ENCODE measurements at places on chromosomes 5 and 9.

GRCh38 chr9:136961279-136962065 is 9.4 kb downstream of the LCN12 start:
- DNase-seq = no peak

- DNase-seq = no peak
Observed at GRCh38 chr9:129612123-129612522, 8.8 kb downstream of the C9orf50 start.

DNA sequence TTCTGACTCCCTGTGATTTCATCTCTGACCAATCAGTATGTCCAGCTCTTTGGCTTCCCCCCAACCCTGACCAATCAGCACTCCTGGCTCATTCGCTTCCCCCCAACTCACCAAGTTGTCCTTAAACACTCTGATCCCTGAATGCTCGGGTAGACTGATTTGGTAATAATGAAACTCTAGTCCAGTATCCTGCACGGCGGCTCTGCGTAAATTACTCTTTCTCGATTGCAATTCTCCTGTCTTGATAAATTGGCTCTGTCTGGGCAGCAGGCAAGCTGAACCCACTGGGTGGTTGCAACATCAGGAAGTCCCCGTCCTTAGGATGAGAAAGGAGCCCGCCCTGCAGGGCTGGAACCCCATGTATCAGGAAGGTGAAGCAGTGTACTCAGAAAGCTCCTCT is 10.4 kb downstream of the FCN2 start:
- no peak for DNase-seq

DNA sequence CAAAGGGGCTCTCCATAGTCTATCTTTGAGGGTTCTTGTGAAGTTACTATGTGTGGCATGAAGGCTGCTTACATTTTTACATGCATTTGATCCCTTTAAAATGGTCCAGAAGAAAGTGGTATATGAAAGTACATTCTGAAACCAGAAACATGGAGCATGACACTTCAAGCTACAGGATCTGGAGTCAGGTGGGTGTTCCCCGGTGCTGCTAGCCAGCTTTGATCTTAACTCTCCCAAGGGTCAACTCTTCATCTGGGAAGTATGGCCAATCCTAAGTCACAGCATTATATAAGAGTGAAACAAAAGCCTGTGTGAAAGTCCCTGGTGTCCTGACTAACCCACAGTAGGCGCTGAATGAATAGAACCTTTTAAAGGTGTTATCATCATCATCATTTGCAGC is 91.0 kb upstream of the TAS2R1 start:
- no peak for DNase-seq

DNA sequence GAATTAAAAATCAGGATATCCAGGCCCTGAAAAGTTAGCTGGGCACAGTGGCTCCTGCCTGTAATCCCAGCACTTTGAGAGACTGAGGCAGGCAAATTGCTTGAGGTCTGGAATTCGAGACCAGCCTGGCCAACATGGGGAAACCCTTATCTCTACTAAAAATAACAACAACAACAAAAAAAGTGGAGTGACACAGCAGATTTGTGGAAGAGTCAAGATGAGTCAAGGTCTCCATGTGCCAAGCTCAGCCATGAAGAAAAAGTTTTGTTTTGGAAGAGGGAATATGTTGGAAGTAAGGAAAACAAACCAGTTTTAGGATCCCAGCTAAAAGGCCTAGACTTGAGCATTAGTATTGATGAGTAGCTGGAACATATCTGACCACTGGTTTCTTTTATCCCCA is 14.7 kb downstream of the LRRC70 start:
- DNase-seq = no peak

- DNase-seq = no peak
Observed at GRCh38 chr5:25255128-25255527, 610.4 kb upstream of the CDH10 start.

DNA sequence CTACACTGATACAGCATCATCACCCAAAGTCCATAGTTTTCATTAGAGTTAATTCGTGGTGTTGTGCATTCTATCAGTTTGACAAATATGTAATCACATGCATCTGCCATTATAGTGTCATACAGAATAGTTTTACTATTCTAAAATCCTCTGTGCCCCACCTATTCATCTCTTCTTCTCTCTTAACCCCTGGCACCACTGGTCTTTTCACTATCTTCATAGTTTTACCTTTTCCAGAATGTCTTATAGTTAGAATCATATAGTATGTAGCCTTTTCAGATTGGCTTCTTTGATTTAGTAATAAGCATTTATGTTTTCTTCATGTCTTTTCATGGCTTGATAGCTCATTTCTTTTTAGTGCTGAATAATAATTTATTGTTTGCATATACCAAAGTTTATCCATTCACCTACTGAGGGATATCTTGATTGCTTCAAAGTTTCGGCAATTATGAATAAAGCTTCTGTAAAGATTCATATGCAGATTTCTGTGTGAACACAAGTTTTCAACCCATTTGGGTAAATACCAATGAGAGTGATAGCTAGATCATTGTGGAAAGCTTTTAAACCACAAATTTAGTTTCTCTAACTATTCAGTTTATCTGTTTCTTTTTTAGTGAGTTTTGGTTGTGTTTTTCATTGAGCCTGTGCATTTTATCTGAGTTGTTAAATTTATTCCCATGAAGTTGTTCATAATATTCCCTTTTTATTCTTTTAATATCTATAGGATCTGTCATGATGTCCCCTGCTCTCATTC is 84.9 kb downstream of the RALGPS1 start:
- no peak for DNase-seq

DNA sequence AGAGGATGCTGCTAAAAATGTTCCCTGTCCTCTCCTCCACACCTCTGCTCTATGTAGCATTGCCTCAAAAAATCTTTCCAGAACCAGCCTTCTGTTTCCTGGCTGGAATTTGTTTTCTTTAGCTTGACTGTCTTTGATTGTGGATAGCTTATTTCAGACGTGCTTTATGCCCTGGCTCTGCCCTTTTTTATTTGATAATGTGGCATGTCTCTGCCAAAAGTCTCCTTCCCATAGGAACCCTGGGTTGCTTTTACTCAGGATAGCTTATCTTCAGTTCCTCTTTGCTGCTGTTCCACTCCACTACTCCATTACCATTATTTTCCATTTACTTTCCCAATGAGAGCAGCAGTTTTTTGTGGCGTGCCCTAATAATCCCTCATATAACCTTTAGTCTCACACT is 885 bp upstream of the TMEM252 start:
- DNase-seq = no peak

DNA sequence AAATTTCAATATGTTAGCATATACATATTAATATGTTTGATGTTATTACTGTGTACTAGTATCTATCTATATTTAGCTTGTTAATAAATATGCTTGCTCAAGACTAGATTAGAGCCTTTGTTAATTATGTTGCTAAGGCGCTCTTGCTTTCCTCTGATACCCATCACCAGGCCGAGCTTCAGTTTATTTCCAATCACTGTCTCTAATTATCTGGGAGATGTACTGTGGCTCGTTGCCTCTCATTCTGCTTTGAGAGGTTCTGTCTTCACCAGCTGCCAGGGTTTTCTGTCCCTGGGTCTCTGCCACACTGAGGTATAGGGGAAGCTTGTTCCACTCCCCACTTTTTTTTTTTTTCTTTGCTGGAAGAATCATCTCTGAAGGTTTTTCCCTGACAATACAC is 21.0 kb upstream of the TAF11L2 start:
- DNase-seq = no peak

DNA sequence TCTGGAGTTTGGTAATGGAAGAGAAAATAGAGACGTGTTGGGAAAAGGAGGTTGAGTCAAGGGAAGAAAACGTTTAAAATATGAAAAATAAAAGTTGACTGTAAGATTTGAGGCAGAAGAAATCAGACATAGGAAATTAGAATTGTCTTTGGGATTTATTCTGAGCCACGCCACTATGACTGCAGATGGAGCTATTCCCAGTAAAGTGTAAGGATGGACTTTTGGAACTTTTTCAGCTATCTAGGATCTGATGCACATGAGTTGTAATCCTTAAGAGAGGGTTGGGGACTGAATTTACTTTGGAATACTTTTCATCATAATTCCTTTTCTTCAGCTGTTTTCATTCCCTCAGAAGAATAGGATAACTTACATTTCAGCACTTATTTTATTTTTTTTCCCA is 336.7 kb downstream of the FAM170A start:
- no peak for DNase-seq

- no peak for DNase-seq
Observed at GRCh38 chr9:91362051-91362611, 413 bp upstream of the AUH start.

DNA sequence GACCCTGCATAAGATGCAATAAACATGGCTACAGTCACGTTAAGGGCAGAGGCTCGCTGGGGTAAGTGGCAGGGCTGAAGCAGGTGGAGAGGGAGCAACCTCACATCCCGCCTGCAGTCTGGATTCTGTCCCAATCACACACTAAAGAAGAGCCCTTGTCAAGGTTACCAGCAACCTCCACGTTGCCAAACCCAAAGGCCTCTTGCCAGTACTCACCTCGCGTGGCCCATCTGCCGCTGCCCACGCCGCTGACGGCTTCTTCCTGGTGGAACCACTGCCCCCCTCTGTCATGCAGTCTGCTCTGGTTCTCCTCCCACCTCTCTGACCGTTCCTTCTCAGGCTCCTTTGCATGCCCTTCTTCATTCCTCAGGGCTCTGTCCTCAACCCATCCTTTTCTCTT is 8.8 kb downstream of the AQP7 start:
- DNase-seq = no peak

- DNase-seq = no peak
Observed at GRCh38 chr5:95076395-95077185, 208.3 kb downstream of the MCTP1 start.

- DNase-seq = peak; percentile 4
Observed at GRCh38 chr9:35972093-35972492, 14.1 kb upstream of the OR2S2 start.

DNA sequence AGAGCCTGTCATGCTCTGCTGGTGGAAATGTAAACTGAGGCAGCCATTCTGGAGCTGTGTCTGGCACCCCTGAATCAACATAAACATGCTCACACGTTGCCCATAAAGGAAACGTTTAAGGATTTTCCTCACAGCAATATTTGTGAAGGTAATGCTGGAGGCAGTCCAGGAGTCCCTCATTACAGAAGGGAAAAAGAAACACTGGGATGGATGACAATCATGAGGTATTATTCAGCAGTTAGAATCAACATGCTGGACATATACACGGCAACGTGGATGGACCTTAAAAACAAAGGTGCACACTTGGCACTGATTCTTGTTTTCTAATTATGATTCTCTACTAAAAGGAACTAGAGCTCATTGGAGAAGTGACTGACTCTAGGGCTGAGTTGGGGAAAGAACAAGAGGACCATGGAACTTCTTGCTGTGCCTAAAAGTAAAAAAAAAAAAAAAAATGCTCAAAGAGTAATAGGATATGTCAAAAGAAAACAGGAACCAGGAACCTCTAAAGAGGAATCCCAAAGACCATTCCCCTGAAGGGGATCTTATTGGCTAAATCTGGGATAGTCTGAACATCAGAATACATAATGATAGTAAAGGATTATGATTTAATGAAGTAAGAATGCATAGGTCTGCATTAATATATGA is 18.6 kb downstream of the B4GALT1 start:
- no peak for DNase-seq

DNA sequence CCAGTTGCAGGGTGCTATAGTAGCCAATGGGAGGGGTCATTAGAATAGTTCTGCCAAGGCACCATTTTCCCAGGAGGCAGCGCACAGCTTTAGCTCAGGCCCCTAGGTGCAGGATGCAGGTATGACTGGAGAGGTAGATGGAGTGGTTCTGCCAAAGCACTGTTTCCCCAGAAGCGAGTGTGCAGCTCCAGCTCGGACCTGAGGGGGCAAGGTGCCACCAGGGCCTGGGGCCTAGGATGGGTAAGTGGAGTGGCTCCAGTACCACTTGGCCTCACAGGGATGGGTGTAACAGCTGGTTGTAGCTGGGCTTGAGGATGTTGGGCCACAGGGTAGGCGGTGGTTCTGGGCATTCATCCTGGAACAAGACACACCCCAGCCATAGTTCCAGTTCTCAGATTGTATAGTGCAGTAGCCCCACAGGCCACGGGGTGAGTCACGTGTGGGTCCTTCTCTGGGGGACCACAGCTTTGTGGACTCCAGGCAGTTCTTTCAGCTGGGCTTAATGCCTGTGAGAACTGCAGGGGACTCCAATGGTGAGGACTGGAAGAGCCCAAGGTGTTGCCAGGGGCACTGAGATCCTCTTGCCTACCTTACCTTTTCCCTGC is 185.5 kb upstream of the ANKH start:
- DNase-seq = no peak

- no peak for DNase-seq
Observed at GRCh38 chr9:78903581-78903980, 606.7 kb downstream of the PSAT1 start.

DNA sequence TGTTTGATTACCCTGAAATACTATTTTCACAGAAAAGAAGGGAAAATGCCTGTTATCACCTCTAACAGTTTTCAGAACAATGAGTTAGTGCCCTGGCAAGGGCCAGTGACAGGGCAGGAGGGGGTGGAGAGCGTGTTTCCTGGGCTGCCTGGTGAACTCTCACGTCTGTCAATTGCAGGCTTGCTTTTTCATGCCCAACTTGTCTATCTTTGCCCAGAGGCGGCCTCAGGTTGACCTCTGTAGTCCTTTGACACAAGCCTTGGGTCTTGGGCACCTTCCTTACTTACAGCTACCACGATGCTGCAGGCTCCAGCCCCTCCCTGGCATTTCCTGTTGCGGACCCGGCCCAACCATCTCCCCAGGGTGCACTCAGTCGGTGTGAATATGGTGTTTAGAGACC is 2.2 kb upstream of the CEL start:
- DNase-seq = no peak

- DNase-seq = no peak
Observed at GRCh38 chr5:135139381-135140134, 105.5 kb upstream of the PITX1 start.

GRCh38 chr5:123170816-123171215 is 81.8 kb downstream of the PRDM6 start:
- DNase-seq = no peak

DNA sequence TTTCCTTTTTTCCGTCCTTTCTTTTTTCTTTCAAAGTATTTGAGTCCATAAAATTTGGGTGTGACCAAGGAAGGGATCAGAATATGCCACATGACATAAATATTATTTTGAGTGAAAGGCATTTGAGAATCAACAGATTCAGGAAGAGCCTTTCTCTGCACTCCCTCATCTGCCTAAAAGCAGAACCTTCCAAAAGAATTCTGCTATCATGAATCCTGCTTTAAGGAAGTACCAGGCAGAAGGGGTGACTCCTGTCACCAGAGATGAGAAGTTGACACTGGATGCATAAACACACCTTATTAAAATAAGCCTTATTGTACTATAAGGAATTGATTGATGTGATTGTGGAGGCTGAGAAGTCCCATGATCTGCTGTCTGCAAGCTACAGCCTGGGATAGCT is 196.7 kb downstream of the SREK1 start:
- DNase-seq = no peak

GRCh38 chr9:3173374-3173773 is 329.5 kb upstream of the PUM3 start:
- no peak for DNase-seq

- DNase-seq = no peak
Observed at GRCh38 chr5:116303340-116303739, 218.5 kb downstream of the COMMD10 start.

DNA sequence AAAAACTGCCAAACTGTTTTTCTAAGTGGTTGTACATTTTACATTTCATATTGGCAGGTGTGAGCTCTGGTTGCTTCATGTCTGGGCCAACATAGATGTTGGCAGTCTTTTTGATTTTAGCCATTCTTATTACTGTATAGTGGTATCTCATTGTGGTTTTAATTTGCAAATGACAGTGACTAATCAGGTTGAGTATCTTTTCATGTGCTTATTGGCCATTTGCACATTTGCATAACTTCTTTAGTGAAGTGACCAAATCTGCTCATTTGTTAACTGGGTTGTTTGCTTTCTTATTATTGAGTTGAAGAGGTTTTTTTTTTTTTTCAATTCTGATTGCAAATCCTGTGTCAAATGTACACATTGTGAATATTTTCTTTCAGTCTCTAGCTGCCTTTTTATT is 36.9 kb upstream of the MSX2 start:
- DNase-seq = no peak

Data from stimulated activated CD8-positive, alpha-beta memory T cell treated with anti-CD3 and anti-CD28 coated beads, Interleukin-15, amount 100 ng/mL, for 24 hours (primary cell).